ENCODE measurements at places on chromosomes 12 and 14.

GRCh38 chr12:77429426-77429825, 364.1 kb upstream of the E2F7 start:
- no peak for DNase-seq

- DNase-seq, result no peak
Observed at GRCh38 chr12:56590237-56590830, 39.8 kb downstream of the BAZ2A start.

- DNase-seq, result no peak
Observed at GRCh38 chr12:52708010-52708409, 4.7 kb upstream of the KRT77 start.

- no peak for DNase-seq
Observed at GRCh38 chr14:51024377-51024776, 70.5 kb downstream of the TRIM9 start.

DNA sequence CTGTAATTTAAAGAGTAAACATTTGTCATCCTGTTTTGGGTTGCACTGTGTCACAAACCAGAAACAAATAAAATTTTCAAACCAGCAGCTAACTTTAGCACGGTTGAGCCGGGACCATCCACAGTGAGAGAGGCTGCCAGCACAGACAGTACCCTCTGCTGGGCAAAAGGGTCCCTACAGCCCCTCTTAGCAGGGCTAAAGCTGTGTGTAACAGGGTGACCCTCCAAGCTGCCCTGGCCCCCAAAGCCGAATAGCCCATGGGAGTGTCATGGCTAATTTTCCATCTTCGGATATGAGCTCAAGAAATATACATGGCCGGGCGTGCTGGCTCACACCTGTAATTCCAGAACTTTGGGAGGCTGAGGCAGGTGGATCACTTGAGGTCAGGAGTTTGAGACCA, 157.1 kb upstream of the GRIN2B start:
- no peak for DNase-seq

DNA sequence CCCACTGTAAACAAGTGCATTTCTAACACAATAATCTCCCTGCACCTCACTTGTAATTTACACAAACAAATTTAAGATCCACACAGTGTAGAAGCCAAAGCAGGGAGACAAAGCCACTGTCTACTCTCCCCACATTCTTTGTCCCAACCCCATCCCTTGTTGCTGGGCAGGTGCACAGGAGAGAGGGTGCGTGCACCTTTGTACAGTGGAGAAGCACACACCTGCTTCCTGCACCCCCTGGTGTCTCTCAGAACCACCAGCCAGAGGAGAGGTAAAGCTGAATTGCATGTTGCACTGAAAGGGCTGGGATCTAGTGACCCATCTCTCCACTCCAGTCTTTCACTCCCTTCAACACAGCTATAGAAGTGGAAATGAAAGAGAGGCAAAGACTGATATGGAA, 51.4 kb upstream of the IFNG-AS1 start:
- no peak for DNase-seq

- no peak for DNase-seq
Observed at GRCh38 chr14:37855871-37856270, 260.4 kb downstream of the TTC6 start.

GRCh38 chr14:31265701-31266398, 58.3 kb upstream of the HECTD1 start:
- no peak for DNase-seq

DNA sequence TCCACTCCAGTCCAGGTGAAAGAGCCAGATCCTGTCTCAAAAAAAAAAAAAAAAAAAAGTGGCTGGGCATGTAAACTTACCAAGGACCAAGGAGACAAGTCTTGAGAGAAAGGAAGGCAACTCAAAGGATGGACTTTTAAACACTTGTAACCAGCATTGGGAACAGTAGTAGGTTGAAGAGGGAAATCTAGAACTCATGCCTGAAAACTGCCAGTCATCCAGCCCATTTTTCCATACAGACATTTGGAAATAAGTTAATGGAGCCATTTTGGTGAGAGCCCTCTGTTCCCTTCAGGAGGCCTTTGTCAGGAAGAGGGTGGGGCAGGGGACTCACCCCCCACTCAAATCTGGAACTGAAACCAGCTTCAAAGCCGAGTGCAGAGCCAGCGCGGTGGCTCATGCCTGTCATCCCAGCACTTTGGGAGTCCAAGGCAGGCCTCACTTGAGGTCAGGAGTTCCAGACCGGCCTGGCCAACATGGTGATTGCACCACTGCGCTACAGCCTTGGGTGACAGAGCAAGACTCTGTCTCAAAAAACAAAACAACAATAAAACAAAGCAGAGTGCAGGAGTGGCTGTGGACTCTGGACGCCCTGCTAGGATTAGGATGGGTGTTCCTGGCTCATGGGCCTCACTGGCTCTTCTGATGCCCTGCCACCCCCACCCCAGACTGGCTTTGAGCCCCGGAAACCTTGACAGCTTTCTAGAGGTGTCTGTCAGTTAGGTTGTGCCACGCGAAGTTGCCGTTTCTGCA, 1.6 kb upstream of the MLXIP start:
- no peak for DNase-seq

All from T-helper 17 cell (primary cell).